ENCODE measurements at places on chromosomes 2 and 18.

- no peak for DNase-seq
Measured at GRCh38 chr2:20616341-20616871, 34.5 kb downstream of the HS1BP3 start.

GRCh38 chr18:65287652-65288051 lies 463.2 kb upstream of the CDH7 start:
- no peak for DNase-seq

- no peak for DNase-seq
Measured at GRCh38 chr2:64595397-64596176, 58.1 kb downstream of the SERTAD2 start.

GRCh38 chr18:23578891-23579653 lies 7.2 kb downstream of the NPC1 start:
- DNase-seq = no peak

- no peak for DNase-seq
Measured at GRCh38 chr2:177239932-177240630, 24.4 kb downstream of the NFE2L2 start.

GRCh38 chr2:55498582-55498981 lies 20.9 kb upstream of the CFAP36 start:
- DNase-seq = no peak

GRCh38 chr2:235045336-235045972 lies 93.6 kb downstream of the SH3BP4 start:
- DNase-seq = no peak

- no peak for DNase-seq
Measured at GRCh38 chr2:221600388-221600787, 28.3 kb upstream of the EPHA4 start.

DNA sequence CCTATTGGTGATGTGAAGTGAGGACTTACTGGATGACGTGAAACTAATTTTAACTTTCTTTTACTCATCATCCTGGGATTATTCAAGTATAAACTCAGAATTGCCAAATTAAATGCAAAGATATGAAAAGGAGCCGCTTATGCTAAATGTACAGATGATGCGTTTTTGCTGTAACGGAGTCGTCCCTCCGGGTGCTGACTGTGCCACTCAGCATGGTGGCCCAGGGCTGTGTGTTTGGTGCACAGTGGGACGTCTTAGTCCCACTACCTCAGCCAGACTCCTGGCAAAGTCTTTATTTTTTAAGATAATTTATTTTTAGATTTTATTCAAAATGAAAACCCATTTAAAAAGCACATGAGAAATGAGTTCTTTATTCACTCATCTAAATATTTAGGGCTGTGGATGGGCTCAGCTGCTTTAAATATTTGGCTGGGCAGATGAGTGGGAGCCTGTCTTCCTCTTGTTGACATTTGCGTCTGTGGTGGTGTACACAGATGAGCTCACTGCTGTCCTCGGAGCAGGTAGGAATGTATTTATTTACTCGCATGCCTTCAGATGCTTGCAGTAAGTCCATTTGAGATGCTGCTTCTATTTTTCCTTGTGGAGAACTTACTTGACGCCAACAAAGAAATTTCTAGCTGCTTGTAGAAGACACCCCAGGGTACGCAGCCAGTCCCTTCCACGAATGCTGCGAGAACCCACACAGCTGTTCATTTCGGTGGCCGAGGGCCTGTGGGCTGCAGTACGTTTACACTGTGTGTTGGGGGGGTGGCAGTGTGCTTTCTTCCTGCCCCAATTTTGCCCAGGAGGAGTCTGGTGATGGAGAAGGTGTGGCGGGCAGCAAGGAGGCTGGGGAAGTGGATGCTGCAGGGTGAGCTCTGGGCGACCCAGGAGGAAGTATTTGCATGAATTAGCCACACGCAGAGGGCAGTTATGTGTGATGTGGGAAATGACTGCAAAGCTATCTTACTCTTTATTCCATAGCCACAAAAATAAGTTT lies 105.0 kb downstream of the AGAP1 start:
- no peak for DNase-seq

GRCh38 chr2:134647607-134648256 lies 71.1 kb downstream of the TMEM163 start:
- DNase-seq = no peak

- no peak for DNase-seq
Measured at GRCh38 chr2:11157731-11158130, 2.5 kb downstream of the SLC66A3 start.

DNA sequence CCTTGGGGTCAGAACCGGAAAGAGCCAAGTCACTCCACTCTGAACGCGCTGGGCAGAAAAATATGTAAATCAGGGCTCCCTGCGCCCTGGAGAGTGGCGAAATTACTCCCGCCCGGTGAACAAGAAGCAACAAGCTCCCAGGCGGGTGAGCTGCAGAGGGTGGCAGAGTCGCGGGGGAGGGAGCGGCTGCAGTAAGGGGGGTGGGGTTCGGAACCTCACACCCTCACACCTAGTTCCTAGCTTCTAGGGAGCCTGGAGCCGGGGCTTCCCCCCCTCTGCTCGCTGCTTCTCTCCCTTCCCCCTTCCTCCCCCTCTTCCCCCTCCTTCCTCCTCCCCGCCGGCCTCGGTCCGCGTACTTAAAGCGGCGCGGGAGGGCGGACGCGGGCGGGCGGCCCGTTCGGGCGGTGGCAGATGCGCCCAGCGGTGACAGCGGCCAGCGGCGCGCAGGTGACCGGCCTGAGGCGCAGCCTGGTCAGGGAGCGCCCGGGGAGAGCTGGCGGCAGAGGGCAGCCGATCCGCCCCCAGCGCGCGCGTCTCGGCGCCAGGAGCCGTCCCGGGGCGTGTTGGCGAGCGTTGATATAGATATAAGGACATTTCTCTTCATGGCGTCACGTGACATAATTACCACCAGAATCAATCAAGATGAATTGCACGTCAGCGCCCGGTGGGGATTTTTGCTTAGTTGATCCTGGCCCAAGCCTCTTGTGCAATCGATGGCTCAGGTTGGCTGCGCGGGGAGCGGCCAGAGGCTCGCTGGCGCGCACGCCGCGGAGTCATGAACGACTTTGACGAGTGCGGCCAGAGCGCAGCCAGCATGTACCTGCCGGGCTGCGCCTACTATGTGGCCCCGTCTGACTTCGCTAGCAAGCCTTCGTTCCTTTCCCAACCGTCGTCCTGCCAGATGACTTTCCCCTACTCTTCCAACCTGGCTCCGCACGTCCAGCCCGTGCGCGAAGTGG lies at the start of gene HOXD11:
TSS of gene HOXD11 (plus strand) at position 700 of the 959 bp plus-strand sequence. CDS start at position 776, 76 bp downstream.
- no peak for DNase-seq

DNA sequence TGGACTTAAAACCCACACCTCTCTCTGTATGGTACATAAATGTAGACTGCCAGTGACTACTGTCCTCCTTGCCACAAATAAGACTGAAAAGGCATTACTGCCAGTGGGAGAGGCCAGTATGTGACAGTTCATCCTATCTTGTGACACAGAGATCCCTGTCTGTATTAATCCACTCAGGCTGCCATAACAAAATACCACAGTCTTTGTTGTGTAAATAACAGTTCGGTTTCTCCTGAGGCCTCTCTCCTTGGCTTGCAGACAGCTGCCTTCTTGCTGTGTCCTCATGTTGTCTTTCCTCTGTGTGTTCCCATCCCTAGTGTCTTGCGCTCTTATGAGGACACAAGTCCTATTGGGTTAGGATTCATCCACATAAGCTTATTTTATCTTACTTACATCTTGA lies 46.4 kb upstream of the IL1RL1 start:
- no peak for DNase-seq

DNA sequence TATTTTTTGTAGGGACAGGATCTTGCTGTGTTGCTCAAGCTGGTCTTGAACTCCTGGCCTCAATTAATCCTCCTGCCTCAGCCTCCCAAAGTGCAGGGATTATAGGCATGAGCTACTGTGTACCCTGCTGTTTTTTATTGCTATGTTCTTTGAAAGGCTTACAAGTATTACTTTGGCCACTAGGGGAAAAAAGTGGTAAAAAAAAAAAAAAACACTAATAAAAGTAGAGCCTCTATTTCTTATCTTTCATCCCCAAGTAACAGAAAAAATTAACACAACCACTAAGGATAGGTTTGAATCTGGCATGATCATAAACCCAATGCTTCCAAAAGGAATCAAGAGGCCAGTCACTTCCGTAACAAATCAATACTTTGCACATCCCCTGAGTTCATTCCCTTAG lies 11.6 kb downstream of the NOL10 start:
- DNase-seq = no peak

GRCh38 chr2:96505231-96505889 lies at the start of gene NEURL3:
TSS of gene NEURL3 (minus strand) at chr2:96505357. CDS start at chr2:96505286, 71 bp downstream.
- DNase-seq = no peak

DNA sequence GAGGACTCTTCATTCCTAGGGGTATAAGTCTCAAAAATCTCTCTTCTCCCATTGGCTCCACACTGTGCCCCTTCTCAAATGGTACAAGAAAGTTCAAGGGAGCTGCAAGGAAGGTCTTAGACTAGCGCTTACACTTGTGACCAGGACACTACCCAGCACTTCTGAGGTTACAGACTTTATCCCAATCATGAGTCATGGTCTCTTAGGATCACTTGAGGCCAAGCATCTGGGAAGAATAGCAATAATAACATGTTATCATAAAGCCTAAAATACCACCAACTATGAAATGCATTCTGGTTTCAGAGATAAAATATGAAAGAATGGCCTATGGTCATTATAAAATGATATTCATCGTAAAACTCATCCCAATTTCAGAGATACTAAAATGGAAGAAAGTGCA lies 309.9 kb upstream of the PKDCC start:
- DNase-seq = no peak

DNA sequence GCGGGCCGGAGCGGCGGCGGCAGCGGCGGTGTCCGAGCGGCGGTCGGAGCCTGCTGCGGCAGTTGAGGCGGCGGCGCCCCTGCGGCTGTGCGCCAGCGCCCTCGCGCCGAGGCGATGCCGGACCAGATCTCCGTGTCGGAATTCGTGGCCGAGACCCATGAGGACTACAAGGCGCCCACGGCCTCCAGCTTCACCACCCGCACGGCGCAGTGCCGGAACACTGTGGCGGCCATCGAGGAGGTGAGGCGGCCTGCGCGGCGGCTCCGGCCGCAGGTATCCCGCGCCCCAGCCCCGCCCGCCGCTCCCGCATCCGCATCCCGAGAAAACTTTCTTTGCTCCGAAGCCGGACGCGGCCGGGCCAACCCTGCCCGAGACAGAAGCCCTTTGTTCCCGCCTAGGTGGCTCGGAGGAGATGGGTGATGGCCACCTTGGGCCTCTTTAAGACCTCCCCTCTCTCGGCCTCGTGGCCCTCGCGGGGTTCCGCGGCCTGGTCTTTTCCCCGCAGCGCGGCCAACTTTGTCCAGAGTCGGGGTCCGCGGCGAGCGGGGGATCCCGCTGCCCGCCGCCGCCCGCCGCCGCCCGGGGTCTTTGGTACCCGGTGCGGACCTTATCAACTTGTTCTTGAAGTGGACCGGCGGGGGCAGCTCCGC lies 504 bp downstream of the ASAP2 start:
- no peak for DNase-seq

- DNase-seq = no peak
Measured at GRCh38 chr2:159130302-159130701, 156.2 kb downstream of the WDSUB1 start.

GRCh38 chr2:149562324-149562723 lies 25.3 kb downstream of the MMADHC start:
- no peak for DNase-seq

GRCh38 chr2:36480028-36480427 lies 117.9 kb downstream of the FEZ2 start:
- no peak for DNase-seq

DNA sequence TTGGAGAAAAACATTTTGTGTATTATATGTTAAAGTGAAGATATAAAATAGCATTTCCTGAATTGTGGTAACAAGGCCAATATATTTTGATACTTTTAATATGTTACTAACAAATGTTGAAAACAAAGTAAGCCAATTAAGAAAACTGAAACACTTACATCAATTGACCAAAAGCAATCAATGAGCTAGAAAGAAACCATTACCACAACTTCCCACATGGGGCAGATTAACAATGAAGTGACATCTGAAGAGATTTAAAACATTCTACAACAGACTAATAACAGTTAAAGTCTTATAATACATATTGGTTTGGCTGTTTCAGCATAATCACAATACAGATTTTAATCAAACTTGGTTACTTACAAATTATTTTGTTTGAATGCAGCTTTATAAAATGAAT lies 282.4 kb upstream of the NETO1 start:
- DNase-seq = no peak

GRCh38 chr2:238527565-238527964 lies 100.8 kb downstream of the ASB1 start:
- DNase-seq = no peak

Data from AG09319 (cell line).